Stimulated activated naive B cell treated with anti-CD40 and anti-IgM and Interleukin-4, amounts not matched to agents 10 μg/mL and 1 μg/mL and 100 μg/mL, for 72 hours (primary cell): ENCODE measurements at places on chromosomes 11 and 22.

DNA sequence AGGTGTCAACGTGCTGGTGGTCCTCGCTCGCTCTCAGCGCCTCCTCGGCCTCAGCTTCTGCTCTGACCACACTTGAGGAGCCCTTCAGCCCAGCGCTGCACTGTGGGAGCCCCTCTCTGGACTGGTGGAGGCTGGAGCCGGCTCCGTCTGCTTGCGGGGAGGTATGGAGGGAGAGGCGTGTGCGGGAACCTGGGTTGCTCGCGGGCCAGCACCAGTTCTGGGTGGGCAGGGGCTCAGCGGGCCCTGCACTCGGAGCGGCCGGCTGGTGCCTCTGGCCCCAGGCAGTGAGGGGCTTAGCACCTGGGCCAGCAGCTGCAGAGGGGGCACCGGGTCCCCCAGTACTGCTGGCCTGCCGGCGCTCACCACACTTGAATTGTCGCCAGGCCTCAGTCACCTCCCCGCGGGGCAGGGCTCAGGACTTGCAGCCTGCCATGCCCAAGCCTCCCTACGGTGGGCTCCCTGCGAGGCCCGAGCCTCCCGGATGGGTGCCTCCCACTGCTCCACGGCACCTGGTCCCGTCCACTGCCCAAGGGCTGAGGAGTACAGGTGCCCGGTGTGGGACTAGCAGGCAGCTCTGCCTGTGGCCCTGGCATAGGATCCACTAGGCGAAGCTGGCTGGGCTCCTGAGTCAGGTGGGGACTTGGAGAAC lies 7.6 kb upstream of the CYP2D6 start:
- no peak overlapping the region for H3K4me3 ChIP-seq
- no peak for DNase-seq
- H3K27me3 ChIP-seq = no peaks in the 10 kb centered on the region
- H3K36me3 ChIP-seq = peaks cover 20% of the 10 kb centered on the region
- no peaks in the 10 kb centered on the region for H3K4me1 ChIP-seq
- H3K27ac ChIP-seq = no peak overlapping the region

GRCh38 chr11:124725719-124726105 lies 14.0 kb upstream of the NRGN start:
- peaks cover 54% of the 10 kb centered on the region for H3K4me1 ChIP-seq
- no peaks in the 10 kb centered on the region for H3K36me3 ChIP-seq
- peaks cover 16% of the 10 kb centered on the region for H3K27me3 ChIP-seq
- DNase-seq = no peak
- H3K4me3 ChIP-seq = peak overlapping the region; percentile 69
- peak overlapping the region; percentile 45 for H3K27ac ChIP-seq

DNA sequence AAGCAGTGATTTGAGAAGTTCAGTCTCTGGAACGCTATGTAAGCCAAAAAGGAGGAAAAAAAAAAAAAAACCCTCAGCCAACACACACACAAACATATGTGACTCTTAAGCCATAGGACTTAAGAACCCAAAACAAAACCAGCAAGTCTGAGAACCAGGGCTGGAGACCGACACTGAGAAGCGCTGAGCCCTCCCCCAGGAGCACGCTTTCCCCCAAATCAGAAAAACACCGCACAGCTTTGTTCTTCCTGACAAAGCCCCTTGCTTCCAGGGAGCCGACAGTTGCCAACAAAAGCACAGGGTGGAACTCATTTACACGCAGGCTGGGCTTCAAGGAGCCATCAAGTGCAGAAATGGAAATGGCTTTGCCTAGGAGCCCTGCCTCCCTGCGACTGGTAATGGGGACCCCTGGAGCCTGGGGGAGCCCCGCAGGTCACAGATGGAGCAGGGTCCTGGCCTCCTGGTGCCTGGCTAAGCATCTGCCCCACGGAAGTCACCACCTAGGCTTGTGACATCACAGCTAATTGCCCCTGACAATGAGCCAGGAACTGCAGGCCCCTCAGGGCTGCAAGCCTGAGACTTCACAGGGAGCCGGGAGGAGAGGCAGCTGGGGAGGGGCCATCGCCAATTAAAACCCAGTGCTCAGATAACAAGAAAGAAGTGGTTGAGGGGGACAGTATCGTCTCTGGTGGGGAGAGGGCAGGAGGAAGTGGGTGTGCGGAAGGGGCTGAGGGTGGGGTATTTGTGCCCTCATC lies 66.9 kb downstream of the NFAM1 start:
- H3K36me3 ChIP-seq = no peaks in the 10 kb centered on the region
- peaks cover 64% of the 10 kb centered on the region for H3K27me3 ChIP-seq
- no peak overlapping the region for H3K4me3 ChIP-seq
- DNase-seq = no peak
- H3K4me1 ChIP-seq = peaks cover 18% of the 10 kb centered on the region

- peak overlapping the region; percentile 9 for H3K27ac ChIP-seq
- H3K4me1 ChIP-seq = peaks cover 37% of the 10 kb centered on the region
- peaks cover 9% of the 10 kb centered on the region for H3K27me3 ChIP-seq
These were observed 46.6 kb downstream of the CWC15 start for GRCh38 chr11:94926698-94927237.

DNA sequence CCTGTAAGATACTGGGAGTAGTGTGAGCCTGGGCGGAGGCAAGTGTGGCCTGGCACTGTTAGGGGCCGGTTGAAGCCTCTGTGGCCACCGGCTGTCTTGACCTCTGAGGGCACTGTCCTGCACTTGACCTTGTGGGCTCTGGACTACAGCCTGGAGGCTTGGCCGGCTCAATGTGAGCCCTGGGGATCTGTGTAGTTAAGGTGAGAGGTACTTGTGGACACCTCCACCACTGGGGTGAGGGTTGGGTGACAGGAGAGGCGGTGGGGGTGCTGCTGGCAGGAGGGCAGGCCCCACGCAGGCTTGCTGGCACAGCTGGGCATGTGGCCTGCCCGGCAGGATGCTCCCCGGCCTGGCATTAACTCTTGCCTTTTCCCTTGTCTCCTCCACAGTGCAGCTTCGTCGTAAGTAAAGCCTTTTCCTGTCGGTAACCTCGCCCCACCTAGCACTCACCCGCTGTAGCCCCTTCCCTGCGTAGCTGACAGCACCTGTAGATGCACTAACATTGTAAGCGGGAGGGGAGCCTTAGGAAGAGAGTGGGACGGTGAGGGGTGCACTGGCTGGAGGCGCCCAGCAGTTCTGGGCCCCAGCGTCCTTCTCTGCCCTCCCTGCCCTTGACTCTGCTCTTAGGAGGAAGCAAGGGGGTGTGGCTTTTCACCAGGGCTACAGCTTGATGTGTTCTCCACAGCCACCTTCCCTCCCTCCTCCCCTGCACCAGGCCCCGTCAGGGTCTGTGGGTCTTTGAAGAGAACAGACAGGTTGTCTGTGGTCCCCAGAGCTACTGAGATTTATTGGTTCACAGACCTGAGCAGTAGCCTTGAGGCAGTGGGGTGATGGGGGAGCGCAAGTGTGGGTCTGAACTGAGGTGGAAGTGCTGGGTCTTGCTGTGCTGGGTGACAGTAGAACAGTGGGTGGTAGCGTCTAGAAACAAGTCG lies 17.6 kb downstream of the INCENP start:
- peaks cover 5% of the 10 kb centered on the region for H3K4me1 ChIP-seq
- no peak for DNase-seq
- peaks cover 36% of the 10 kb centered on the region for H3K36me3 ChIP-seq
- H3K27me3 ChIP-seq = no peaks in the 10 kb centered on the region

DNA sequence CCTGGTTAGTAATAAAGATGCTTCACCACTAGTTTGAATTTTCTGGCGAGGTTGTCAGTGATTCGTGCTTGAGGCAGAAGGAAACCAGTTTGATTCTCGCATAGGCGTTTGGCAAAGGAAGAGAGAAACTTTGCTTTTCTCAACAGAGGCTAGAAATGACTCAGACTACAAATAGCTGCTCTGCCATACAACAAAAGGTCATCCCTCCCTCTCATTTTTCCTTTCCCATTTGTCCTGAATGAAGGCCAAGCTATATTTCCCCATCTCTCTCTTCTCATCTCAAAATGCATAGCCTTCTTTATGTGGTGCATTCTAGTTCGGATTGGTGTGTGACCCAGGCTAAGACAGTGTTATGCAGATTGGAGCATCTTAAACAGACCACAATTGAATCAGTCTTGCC lies 741.4 kb downstream of the NTM start:
- H3K4me1 ChIP-seq = no peaks in the 10 kb centered on the region
- DNase-seq = no peak
- no peak overlapping the region for H3K27ac ChIP-seq
- no peak overlapping the region for H3K4me3 ChIP-seq
- H3K27me3 ChIP-seq = no peaks in the 10 kb centered on the region

GRCh38 chr11:105738986-105739795 lies 129.3 kb downstream of the GRIA4 start:
- H3K4me3 ChIP-seq = no peak overlapping the region
- H3K27ac ChIP-seq = no peak overlapping the region
- no peaks in the 10 kb centered on the region for H3K36me3 ChIP-seq
- no peak for DNase-seq

DNA sequence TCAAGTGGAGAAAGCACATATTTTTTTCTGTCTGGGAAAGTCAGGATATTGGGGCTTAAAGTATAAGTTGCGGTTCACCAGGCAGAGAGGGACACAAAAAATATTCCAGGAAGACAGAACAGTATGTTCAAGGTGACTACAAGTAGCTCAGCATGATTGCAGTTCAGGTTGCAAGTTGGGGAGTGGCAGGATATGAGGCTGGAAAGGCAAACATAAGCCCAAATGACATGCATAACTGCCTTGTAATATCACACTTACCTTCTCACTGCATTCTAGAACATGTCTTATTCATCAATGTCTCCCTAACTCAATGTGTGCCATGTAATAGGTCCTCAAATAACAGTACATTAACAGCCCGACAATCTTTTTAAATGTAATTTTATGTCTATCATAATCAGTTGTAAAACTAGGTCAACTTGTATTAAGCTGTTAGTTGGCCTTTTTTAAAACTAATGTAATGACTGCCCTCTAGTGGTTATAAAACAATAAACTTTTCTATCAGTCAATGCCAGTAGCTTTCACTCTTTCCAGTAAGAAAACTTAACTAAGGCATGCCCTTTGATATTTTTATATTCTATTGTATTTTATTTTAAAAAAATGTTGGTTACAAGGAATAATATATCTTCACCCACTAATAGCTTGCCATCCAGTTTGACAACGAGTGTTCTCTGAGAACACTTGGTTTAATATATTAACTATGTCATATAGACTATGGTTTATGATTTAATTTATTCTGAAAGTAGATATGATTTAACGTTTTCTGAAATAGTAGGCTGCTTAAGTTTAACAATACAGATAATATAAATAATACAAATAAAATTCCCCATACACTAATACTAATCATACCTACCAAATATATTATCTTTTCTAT lies 39.4 kb upstream of the CFAP300 start:
- H3K4me3 ChIP-seq = no peak overlapping the region
- no peaks in the 10 kb centered on the region for H3K36me3 ChIP-seq
- H3K27ac ChIP-seq = no peak overlapping the region
- no peaks in the 10 kb centered on the region for H3K4me1 ChIP-seq

DNA sequence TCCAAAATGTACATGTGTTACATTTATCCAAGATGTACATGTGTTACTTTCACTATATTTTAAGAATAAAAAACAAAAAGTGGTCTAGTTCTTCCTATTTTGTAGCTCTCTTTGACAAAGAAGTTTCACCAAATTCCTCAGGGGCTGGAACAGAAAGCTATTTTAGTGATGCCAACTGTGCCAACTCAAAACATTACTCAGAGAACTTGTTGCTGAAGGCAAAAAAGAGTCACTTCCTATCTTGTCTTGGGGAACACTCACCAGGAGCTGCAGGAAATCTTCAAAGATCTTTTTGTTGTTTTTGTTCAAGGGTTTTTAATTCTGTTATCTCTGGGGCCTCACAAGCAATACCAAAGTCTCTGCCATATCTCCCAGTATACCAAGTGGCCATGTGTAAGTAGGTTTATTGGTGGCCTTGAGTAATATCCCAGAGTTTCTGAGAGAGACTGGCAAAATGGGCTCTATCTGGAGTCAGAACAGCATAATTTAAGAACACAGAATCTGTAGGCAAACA lies 13.6 kb upstream of the EED start:
- H3K4me1 ChIP-seq = peaks cover 35% of the 10 kb centered on the region
- no peaks in the 10 kb centered on the region for H3K36me3 ChIP-seq
- no peak overlapping the region for H3K27ac ChIP-seq
- no peaks in the 10 kb centered on the region for H3K27me3 ChIP-seq
- H3K4me3 ChIP-seq = no peak overlapping the region
- peak; percentile 5 for DNase-seq

- H3K27ac ChIP-seq = no peak overlapping the region
- no peaks in the 10 kb centered on the region for H3K36me3 ChIP-seq
- peaks cover 10% of the 10 kb centered on the region for H3K4me1 ChIP-seq
These were observed 79.9 kb downstream of the GRAMD1B start for GRCh38 chr11:123509737-123510578.
